ENCODE measurements at places on chromosomes 5 and 9.
A peak's percentile ranks its signal among the peaks of the same experiment; 100 is the strongest.

- DNase-seq = no peak
Measured at GRCh38 chr5:66867618-66868322, 271.6 kb downstream of the MAST4 start.

- DNase-seq = no peak
Measured at GRCh38 chr5:79512049-79512448, 1.9 kb downstream of the HOMER1 start.

DNA sequence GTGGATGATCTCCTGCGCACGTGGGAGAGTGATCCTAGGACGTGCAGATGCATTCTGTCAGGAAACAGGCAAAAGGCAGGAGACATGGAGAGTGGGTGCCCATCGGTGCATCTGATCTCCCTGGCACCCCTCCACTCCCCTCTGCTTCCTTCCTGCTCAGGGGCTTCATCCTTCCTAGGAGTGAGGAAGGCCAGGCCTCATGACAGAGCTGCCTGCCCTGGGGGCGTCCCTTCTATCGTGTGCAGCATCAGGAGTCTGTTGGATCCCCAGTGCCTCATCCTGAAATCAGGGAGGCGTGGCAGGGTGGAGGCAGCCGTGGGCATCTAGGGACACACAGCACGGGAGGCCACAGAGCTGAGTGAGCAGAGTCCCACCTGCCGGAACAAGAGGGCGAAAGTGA, 30.1 kb downstream of the UBE2QL1 start:
- DNase-seq = no peak

- no peak for DNase-seq
Measured at GRCh38 chr9:133494636-133495326, 15.9 kb upstream of the SLC2A6 start.

GRCh38 chr9:29212397-29213387, 1639.4 kb upstream of the C9orf72 start:
- DNase-seq = no peak

DNA sequence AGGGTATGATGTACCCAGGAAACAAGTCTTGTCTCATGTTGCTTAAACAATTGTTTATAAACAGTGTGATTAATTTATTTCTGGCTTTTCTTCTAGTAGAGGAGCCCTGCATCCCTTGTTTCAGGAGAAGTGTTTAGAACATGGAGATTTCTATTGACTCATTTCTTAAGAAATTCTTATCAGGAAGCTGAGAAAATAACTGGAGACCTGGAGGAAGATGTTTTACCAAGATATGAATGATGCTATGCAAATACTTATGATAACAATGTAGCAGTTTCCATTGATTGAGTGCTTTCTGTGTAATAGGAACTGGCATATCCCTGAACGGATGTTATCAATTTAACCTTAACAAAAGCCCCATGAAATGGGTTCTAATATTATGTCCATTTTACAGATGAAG, 108.6 kb downstream of the FBXO38 start:
- DNase-seq = no peak

DNA sequence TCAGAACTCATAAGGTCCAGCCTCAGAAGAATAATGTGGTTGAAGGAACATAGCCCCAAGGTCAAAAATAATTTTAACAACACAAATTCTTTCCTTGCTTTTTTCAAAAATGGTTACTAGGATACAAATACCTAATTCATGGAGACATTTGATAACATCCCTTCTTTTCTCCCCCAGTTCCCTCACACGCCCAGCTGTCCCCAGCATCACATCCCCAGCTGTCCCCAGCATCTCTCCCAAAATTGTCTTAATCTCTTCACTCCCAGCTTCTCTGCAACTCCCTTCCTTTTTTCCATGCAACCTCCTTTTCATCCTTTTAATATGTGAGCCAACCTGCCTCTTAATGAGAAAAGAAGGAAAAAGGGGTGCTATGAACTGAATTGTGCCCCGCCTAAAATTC, 77.8 kb downstream of the FSTL4 start:
- DNase-seq = no peak

DNA sequence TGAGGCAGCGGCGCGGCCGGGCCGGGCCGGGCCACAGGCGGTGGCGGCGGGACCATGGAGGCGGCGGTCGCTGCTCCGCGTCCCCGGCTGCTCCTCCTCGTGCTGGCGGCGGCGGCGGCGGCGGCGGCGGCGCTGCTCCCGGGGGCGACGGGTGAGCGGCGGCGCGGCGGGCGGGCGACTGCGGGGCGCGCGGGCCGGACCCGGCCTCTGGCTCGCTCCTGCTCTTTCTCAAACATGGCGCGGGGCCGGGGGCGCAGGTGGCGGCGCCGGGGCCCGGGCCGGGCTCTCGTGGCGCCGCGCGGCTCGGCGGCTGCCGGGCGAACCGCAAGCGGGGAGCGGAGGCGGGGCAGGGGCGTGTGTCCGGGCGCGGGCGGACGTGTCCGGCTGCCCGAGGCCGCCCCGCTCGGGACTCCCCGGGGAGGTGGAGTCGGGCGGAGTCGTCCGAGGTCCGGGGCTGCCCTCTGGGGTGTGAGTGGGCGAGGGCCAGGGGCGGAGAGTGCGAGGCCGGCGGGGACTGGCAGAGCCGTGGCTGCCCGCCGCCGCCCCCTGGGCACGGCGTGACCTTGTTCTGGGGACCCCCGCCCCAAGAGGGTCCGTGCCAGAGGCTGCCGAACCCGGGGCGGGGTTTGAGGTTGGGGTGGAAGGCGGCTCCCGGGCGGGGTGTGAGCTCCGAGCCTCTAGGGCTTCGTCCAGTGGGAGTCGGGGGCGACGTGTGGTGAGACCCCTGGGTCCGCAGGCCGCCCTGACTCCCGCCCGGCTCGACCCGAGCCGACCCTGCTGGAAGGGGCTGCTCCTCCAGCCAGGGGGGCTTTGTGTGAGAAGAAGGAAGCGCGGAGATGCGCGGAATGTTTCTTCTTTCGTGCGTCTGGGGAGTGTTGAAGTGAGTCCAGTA, 485 bp downstream of the TGFBR1 start:
- peak; percentile 13 for DNase-seq

- DNase-seq = no peak
Measured at GRCh38 chr9:90301277-90301653, 341.4 kb downstream of the DIRAS2 start.

GRCh38 chr9:109001275-109001676, 12.0 kb downstream of the CTNNAL1 start:
- no peak for DNase-seq

- no peak for DNase-seq
Measured at GRCh38 chr5:150587856-150588595, 52.4 kb upstream of the SYNPO start.

DNA sequence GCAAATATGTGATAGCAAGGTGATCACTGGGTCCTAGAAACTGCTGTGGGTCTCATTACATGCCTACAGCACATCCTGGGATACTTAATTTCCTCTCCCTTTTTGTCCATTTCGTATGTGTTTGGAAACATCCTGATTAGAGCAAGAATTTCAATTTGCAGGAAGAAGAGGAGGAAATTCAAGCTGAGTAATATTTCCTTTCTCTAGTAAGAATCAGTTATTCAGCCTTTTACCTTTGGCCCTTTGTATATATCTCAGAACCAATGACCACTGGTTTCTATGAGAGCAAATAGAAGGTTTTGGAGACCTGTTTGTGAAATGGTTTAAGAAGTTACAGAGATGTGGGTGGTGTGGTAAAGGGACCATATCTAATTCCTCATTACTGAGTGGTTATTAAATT, 171.6 kb downstream of the RMI1 start:
- DNase-seq = no peak

DNA sequence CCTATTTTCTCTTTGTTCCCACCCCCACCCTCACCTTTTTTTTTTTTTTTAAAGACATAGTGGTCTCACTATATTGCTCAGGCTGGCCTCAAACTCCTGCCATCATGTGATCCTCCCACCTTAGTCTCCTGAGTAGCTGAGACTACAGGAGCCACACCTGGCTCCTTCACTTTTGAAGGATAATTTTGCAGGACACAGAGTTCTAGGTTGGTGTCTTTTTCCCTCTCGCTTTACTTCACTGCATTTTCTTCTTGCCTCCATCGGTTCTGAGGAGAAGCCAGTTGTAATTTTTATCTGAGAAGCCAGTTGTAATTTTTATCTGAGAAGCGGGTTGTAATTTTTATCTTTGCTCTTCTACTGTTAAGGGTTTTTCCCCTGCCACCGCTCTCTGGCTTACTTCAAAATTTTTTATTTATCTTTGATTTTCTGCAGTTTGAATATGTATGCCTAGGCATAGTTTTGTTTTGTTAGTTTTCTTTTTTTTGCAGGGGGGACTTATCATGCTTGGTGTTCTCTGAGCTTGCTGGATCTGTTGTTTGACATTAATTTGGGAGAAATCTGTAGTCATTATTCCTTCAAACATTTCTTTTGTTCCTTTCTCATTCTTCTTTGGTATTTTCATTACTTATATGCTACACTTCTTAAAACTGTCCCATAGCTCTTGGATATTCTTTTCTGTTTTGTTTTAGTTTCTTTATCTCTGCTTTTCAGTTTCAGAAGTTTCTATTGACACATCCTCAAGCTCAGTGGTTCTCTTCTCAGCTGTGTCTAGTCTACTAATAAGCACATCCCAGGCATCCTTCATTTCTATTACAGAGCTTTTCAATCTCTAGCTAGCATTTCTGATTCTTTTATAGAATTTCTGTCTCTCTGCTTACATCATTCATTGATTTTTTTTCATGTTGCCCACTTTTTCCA, 148.2 kb upstream of the CHD1 start:
- no peak for DNase-seq

DNA sequence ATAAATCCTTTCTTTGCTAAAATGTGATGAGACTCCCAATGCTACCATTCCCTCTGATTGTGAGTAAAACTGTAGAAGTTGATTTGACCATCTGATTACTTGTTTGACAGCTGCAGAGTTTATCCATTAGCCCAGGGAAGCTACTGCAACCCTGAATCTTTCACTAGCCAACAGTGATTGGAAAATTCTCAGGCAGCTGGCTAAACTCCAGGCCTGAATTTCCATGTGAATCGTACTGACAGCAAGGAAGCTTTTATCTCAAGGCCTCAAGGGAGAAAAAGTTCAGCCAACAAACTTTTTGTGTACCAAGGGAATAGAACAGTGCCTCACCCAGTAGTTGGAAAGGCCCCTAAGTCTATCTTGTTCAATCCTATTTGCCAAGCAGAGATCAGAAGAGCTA, 246.7 kb upstream of the TRPM3 start:
- no peak for DNase-seq

GRCh38 chr9:30235564-30235963, 2148.9 kb upstream of the ACO1 start:
- no peak for DNase-seq

DNA sequence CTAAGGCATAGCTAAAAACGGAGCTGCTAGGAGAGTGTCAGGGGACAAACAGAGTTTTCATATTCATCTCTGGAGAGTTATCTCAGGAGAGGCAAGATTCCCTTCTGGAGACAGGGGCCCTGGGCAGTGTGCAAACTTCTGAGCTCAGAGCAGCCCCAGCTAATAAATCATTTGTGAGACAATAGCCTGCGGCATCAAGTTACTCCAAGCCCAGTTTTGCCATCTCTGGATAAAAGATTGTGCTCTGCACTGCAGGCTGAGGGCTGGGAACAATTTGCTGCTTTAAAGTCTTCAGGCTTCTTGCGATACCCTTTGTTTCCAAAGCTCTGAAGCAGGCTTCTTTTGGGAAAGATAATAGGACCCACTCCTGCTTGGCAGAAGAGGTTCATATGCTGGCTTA, 164.3 kb upstream of the BRINP1 start:
- no peak for DNase-seq

DNA sequence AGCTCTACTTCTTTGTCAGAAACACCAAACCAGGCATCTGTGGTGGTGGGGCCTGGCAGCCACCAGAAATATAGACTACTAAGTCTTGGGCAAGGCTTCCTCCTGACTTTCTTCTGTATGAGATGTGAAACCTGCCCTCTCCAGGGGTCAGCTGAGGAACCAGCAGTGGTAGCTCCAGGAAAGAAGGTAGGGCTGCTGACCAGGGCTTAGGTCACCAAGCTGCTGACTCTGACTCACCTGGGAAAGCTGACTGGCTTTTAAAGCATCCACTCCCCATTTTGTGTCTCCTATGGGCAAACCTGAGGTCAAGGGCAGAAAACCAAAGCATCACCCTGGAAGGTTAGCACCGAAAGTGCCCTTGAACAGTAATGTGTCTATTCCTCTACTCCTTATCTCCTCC, 10.4 kb upstream of the SH3TC2 start:
- no peak for DNase-seq

- DNase-seq = no peak
Measured at GRCh38 chr5:174503461-174504265, 220.7 kb upstream of the MSX2 start.

- no peak for DNase-seq
Measured at GRCh38 chr5:62327138-62328053, 21.4 kb downstream of the KIF2A start.

GRCh38 chr9:129175825-129176633, 2.0 kb downstream of the IER5L start:
- DNase-seq = peak; percentile 21

GRCh38 chr5:14615365-14615764, 33.8 kb downstream of the OTULINL start:
- no peak for DNase-seq

DNA sequence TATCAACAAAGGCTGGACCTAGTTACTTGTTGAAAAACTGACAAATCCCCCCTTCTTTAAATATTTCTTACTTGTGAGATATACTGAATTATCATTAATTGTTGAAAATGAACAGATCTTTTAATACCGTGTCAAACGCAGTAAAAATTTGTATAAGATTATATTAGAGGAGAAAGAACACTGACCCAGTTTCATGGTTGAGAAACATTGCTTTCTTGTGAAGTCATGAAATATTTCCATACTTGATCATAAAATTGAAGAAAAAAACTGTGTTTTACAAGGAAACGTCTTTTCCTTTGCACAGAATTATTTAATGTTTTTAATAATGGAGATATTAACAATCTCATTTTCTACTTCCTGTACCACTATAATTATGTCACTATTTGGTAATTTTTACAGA, 45.8 kb downstream of the MOCS2 start:
- no peak for DNase-seq

DNA sequence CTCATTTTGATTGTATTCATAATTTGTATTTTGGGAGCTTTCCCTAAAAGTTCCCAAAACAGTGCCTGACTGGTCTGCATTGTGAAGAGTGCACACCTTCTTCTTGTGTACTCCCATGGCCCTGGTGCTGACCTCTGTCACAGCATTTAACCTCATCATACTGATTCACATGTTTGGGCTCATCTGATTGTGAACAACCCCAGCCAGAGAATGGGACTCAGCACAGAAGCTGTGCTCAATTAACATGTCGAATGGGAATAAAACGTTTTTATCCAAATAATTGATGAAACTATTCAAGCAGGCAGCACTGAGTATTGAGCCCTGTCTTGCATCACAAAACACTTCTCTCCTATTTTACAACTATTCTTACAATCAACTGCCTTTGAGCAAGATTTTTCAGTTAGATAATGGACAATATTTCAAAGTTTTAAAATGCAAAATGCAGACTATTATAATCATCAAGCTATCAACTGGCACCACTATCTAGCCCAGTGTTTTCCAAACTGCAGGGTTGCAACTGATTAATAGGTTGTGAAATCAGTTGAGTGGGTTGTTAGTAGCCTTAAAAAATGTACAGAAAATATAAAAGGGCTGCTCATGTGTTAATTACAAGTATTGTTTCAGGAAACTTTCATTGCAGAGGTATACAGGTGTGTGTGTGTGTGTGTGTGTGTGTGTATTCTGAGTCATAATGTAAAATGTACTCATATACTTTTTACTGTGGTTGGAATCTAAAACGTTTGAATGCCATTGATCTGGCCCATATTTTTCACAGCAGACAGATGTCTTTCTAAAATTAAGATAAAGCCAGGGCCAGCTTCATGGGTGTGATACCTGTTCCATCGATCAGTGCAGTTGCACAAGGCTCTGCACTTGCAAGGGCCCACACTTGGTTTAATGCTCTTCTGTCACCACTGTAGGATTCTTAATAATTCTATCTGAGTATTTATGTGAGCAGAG, 190.5 kb downstream of the PIK3R1 start:
- DNase-seq = no peak

Data from activated CD4-positive, alpha-beta T cell treated with anti-CD3 and anti-CD28 coated beads for 1 hour (primary cell).